Activated T-cell treated with anti-CD3 and anti-CD28 coated beads, Interleukin-2, amount 50 U/mL, for 1 hour (primary cell): ENCODE measurements at places on chromosomes 6 and 20.
A peak's percentile ranks its signal among the peaks of the same experiment; 100 is the strongest.

- DNase-seq: peak; percentile 72
Observed at GRCh38 chr20:50146732-50147662, 6.5 kb downstream of the PEDS1 start.

GRCh38 chr6:141726248-141726647, 406.5 kb upstream of the GJE1 start:
- DNase-seq: no peak

DNA sequence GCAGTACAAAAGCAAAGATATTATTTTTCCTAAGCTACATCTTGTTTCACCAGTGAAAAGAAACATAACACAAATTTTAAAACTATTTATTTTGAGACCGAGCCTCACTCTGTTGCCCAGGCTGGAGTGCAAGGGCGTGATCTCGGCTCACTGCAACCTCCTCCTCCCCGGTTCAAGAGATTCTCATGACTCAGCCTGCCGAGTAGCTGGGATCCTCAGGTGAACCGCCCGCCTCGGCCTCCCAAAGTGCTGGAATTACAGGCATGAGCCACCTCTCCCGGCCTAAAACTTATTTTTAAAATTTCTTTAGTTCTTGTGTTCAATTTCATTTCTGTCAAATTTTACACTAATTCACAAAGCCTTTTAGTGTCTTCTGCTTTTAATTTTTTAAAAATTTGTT, 5.9 kb downstream of the SRSF12 start:
- no peak for DNase-seq

DNA sequence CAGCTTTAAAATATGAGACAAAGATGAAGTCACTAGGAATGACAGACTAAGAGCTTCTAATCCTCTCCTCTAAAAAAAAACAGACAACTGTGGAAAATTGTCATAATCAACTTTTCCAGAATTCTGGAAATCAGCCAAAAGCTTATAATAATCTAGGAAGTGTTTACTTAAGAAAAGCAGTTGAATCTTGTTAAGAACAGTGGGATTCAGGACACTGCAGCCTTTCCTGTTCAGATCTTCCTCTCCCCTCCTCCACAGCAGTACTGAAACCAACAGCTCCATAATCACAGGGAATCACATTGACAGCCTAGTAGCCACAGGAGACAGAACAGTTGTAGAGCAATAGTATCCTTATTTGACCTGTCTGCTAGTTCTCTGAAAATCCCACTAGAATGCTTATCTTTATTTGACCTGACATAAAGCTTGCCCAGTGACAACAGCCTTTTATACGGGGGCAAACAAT, 41.6 kb downstream of the IBTK start:
- no peak for DNase-seq

DNA sequence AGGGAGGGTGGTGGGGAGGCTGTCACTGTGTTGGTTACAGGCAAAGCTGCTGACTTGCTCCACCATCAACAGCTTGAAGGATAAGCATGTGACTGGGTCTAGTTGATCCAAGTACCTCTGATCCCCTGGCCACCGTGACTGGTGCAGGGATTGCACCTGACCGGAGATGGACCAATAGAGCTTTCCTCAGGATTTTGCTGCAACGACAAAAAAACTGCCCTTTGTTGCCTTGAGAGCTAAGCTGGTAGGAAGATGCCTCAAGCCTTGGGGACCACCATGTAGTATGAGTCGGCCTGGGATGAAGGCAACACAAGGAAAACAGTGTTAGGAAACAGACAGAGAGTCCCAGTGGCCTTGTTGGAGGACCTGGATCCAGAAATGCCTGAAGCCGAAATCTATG, 1.8 kb downstream of the OCSTAMP start:
- DNase-seq: no peak

- no peak for DNase-seq
Observed at GRCh38 chr20:64056889-64057627, 5.9 kb upstream of the TCEA2 start.

- no peak for DNase-seq
Observed at GRCh38 chr20:41572010-41572572, 46.1 kb downstream of the CHD6 start.

DNA sequence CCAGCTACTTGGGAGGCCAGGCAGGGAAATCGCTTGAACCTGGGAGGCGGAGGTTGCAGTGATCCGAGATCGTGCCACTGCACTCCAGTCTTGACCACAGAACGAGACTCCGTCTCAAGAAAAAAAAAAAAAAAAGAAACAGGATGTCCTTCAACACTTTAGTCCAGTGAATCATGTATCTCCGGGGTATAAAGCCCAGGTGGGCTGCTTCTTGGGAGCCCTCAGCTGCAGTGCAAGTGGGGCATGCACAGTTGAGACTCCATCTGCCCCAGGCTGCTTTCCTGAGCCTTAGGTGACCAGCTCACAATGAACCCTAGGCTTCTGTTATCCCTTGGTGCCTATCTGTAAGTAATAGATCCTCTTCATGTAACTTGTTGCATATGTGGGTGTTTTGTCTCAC, 187.1 kb upstream of the RNF24 start:
- DNase-seq: no peak
